ENCODE measurements at places on chromosomes 2 and 18. TPM values are rescaled to one million over a fixed set of nuclear protein-coding genes. Genes with fewer than 3 reads are reported as not detected.

DNA sequence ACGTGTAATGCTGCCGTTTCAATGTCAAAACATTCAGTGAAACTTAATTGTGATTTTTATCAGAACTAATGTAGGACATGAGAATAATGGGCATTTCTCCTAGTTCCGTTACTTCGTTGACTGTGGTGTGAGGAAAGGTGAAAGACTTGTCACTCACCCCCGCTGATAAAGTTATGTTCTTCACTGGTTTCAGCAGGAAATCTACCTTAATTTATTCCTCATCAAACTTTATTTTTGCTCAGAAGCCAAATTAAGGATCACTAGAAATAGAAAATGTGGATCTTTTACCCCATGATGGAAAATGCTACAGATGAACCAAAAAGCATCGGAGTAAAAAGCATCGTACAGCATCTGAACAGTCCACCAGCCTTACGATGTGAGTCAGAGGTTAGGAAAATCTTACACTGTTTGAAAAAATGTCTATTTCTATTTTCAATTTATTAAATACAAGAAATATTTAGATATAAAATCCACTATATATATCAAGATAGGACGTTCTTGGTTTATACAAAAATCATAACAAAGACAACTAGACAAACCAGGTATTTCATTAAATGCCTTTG lies 1.0 kb upstream of the ROCK1 start:
- DNase-seq: no peak

GRCh38 chr2:205128726-205129125 lies 553.6 kb upstream of the NRP2 start:
- DNase-seq: no peak

ABHD1 gene
- 3.6 TPM for total RNA-seq

DNA sequence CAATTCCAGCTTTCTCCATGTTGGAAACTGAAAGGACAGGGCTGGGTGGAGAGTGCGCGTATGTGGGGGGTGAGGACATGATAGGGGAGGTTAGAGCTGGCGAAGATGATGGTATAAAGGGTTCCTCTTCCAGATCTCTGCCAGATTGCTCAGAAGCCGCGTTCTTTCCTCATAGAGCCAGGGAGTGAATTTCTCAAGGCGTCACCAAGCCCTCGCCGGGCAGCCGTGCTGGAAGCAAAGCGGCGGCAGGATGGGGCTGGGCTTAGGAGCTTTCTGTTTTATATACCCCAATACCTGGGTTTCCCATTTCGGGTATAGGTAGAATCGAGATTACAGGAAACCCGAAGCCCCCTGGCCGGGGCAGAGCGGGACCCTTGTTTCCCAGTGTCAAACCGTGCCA lies 43.8 kb downstream of the DDX18 start:
- no peak for DNase-seq

NPAS2 gene
- 17.5 TPM for total RNA-seq
